ENCODE measurements at places on chromosomes 6 and 20.

DNA sequence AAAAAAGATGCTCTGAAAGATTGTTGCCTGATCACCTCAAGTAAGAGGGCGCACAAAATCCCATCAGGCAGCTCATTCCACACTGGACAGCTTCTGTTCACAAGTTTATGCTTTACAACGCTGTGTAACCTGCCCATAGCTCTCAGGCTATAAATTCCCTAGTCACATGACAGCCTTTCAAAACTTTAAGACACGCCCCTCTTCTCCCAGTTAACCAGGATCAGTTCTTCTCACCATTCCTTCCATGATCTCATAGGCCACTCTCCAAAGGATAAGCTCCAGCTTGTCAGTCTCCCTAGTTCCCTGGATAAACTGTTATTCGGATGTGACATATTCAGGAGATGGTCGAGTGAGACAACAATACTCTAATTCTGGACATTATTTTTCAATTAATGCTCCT, 15.0 kb downstream of the ADNP start:
- no peak for DNase-seq

DNA sequence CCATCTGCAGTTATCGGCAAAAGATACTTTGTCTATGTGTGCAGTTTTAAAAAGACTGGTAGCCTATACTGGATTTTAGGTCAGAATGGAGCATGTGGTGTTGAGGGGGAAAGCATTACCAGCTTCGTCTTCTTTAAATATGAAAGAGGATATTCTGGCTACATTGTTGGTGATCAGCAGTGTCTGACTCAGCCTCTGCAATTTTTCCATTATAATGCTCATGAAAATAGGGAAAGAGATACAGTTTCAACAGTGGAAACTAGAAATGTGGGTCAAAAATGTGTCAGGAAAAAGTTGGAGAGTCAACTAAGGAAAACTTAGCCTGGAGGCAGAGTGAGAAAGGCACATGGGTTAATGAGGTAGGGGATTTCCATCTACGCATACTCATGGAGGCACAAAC, 45.2 kb downstream of the HDGFL1 start:
- DNase-seq: no peak

GRCh38 chr6:21340573-21340972, 253.0 kb upstream of the SOX4 start:
- no peak for DNase-seq

DNA sequence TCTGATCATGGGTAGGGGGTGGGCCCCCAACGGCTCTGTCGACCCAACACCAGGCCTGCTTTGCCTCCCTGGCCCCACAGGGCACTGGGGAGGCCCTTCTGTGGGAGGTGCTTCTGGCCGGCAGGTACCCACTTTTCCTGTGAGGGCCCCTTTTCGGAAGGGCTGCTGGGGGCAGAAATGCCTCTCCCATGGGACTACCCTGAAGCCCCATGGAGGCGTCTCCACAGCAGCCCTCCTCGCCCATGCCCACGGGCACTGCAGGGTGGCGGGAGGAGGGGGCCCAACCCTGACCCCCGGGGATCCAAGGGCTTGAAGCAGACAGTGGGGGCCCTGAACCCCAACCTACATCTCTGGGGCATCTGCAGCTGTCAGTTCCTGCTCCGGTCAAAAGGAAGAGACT, 2.3 kb downstream of the BIRC7 start:
- DNase-seq: no peak

DNA sequence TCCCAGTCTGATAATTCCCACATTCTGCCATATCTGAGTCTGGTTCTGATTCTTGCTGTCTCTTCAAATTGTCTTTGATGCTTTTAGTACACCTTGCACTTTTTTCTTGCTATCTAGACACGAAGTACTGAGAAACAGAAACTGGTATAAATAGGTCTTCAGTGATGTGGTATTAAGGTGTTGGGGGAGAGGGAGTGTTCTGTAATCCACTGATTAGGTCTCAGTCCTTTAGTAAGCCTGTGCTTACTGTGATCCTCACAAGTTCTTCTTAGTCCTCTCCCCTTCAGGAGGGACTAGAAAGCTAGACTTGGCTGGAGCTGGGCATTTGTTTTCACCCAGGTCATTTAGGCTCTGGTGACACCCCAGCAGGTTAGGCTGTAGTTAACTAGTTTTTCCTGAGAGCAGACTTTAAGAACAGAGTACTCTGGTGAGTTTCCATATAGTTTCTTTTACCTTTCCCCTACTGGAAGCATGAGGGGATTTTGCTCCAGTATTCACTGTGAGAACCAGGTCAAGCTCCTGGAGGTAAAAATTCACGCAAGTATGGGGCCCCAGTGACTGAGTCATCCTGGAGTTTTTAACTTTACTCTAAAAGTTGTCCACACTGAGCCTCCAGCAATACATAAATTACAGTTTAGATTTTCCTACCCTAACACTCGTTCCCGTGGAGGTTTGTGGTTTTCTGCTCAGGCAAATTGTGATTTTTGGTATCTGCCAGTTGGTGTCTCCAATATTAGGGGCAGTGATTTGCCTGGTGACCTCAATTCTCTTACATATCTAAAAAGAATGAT, 154.6 kb downstream of the CDKAL1 start:
- DNase-seq: no peak

- no peak for DNase-seq
Observed at GRCh38 chr20:57481281-57481711, 43.6 kb downstream of the CTCFL start.

DNA sequence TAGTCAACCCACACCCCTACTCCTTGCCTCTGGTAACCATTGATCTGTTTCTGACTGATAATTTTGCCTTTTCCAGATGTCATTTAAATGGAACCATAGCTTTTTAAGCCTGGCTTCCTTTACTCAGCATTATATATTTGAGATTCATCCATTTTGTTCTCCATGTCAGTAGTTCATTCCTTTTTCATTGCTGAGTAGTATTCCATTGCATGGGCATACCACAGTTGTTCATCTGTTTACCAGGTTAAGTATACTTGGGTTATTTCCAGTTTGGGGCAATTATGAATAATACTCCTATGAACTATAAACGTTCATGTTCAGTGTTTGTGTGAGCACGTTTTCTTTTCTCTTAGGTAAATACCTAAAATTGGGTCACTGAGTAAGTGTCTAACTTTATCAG, 25.1 kb downstream of the FGD2 start:
- DNase-seq: no peak

- DNase-seq: no peak
Observed at GRCh38 chr6:11445146-11445545, 92.4 kb upstream of the TMEM170B start.

DNA sequence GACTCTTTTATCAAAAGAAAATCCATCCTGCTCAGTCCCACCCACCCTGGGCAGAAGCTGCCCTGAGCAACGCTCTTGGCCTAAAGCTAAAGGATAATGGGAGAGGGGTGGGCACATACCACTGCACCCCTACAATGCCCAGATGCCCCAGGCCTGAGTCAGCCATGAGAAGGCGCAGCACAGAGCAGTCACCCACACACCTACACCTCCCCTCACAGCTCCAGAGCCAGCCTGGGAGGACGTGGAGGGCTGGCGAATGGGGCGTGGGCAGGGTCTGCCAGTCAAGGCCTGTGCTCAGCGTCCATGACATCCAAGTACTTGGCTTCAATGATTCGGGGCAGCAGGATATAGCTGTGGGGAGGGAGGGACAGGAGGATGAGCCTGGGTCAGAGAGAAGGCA, 11.5 kb downstream of the SLC4A11 start:
- no peak for DNase-seq

DNA sequence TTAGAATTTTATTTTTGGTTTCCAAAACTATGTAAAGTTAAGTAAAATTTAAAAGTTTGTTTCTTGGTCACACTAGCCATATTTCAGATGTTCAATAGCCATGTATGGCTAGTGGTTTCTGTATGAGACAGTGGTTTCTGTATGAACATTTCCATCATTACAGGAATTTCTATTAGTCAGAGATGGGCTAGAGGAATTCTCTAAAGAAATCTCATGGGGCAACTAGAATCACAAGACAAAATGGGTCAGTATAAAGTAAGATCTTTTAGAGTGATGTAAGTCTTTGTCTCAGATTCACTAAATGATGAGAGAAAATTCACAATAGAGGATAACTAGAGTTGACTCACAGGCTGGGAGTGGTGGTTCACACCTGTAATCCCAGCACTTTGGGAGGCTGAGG, 149.0 kb downstream of the FUT9 start:
- no peak for DNase-seq

DNA sequence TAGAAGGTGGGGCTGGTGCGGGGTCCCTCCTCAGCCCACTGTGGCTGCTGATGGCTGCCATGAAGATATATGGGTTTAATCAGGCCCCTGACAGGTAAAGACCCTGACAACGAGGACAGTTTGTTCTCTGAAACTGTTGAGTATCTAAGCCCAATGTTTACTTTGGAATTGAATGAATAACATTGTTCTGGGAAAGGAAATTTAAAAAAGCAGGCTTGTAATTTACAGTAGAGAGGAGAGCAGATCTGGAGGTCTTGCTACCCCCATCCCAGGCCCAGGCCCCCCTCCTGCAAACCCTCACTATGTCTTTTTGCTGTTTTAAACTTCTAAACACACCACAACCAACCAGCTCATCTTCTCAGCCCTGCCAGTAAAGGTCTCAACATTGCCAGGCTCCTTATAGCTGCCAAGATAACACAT, 171.3 kb downstream of the CDC5L start:
- DNase-seq: no peak

DNA sequence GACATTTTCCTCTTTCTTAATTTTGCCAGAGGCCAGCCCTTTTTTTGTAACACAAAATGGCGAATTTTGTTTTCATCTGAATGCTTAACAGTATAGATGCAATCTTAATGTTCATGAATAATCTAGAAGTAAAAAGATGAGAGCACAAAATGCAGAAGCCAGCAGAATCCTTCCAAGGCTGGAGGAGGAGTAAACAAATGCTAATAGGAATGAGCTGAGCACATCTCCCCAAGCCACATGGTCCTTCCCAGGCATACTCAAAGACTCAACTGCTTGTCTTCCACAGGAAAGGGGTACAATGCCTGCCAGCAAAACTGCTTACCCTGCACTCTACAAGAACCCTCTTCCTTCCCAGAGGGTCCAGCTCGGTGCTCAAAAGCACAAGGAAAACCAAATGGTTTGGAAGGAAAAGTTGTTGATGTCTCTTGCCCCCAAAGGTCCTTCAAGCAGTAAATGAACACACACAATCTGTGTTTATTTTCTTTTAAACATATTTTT, 155.1 kb downstream of the MOXD1 start:
- no peak for DNase-seq

DNA sequence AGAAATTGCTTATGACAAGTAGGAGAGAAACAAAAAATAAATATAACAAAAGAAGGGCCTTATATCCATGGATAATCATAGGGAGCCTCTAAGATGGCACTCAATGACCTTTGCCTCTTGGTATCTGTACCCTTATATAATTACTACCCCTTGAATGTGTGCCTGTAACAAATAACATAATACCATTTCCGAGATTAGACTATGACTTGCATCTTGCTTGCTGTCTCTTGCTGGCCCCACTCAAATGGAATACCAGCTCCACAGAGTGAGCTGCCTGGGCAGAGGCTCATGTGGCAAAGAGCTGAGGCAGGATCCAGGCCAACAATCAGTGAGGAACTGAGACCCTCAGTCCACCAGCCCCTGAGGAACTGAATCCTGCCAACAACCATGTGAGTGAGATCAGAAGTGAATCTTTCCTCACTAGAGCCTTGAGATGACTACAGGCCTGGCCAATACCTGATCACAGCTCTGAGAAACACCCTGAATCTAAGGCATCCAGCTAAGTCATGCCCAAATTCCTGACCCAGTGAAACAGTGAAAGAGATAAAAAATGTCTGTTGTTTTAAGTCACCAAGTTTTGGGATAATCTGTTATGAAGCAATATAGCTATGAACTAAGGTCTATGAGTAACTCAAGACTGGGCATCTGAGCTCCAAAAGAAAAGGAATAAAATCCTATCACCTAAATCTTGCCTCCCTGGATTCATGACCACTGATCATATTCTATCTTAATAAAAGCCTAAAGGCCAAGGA, 5.5 kb downstream of the KATNA1 start:
- no peak for DNase-seq

GRCh38 chr6:136290410-136291010, 864 bp upstream of the BCLAF1 start:
- DNase-seq: peak; percentile 97

DNA sequence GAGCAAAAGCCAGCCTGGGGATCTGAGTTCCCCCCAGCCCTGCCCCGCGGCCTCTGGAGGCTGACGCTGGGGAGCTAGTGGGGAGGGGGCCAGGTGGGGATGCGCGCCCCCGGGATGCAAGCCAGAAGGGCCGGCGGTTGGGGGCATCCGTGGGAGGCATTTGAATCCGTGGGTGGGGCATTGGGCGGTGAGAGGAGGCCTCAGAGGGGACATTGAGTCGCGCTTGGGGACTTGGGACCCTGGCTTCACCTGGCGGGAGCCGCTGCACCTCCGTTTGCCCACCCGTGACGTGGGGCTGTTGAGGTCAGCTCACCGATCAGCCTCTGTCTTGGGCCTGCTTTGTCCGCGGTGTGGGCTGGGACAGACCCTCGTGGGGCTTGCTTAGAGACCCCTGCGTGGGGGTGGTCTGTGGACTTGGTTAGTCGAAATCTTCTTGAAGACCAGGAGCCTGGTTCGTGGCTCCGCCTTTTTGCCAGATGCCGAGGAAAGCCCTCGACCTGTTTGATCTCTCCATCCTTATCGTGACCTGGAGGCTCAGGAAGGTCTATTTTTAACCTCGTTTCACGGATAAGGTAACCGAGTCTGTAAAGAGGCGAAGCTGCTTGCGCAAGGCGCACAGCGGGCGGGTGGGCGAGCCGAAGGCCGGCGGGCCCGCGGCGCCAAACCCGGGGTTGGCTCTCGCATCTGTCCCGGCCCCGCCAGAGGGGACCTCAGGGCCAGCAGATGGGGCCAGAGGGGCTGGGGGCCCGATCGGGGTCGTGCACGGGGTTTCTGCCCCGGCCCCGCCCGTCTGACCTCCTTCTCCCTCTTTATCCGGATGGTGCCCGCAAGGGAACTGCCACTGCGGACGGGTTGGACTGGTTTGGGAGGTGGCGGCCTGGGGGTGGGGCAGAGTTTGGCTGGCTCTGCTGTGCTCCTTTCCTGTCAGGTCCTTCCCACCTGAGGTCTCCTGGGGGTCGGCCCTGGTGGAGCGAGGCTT, 8.3 kb downstream of the FAM110A start:
- DNase-seq: no peak
